ENCODE measurements at places on chromosomes 6 and 20. TPM values are rescaled to one million over a fixed set of nuclear protein-coding genes. Genes with fewer than 3 reads are reported as not detected.

PLEKHG1 gene
- total RNA-seq, result 76.1 TPM

GRCh38 chr6:141467881-141468280 is 664.8 kb upstream of the GJE1 start:
- DNase-seq, result no peak

- DNase-seq, result no peak
Observed at GRCh38 chr6:11043961-11044711, at the start of gene ELOVL2. Gene ELOVL2 (minus strand): TSS chr6:11044305. CDS start chr6:11044230, 75 bp downstream.

GCNT2 gene
- total RNA-seq, result 12.4 TPM

- DNase-seq, result no peak
Observed at GRCh38 chr6:158825951-158826306, 6.8 kb upstream of the EZR start.

DNA sequence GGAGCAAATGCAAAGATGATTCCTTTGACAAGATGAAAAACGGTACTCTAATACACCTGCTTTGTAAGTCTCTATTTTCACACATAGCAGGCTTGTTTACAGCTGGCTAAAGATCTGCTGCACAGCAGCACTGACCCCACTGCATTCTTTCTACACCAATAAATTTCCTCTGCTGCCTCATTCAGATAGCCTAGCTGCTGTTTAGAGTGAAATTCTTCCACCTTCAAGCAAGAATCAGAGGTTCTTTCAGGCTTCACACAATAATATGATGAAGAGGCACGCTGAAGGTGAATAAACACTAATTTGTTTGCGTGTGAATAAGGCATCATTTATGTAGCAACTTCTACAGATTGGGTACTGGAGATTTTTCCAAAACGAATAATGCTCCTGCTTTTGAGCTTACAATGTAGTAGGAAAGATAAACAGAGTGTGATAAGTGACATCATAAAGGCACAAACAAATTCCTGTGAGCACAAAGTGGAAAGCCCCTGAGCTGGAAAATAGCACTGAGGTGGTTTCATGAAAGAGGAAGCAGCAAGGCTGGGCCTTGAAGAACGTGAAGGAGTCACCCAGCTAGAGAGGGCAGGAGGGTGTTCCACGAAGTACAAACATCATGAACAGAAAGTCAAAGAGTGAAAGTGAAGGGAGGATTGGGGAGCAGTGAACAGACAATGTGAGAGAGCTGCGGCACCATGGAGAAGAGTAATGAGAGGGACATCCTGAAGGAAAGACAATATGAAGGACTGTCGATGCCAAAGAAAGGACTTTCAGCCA is 543.4 kb downstream of the CD83 start:
- DNase-seq, result peak; percentile 77

- DNase-seq, result no peak
Observed at GRCh38 chr20:51418137-51418529, 124.4 kb downstream of the NFATC2 start.

DNA sequence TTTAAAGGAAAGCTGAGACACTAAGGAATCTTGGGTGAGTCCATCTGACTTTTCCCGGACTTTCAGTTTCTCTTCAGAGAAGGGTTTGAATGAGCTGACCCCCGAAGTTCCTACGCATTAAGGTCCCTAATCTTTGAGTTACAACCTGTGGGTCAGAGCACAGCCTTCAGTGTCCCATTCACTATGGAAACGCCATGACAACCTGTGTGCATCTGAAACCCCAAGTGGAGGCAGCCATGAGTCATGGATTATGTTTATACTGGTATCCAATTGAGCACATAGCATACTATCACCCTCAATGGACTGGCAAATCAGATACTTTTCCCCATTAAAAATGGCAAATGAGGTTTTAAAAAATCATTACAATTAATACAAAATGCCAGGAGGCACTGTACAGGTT is 11.4 kb downstream of the MYLK4 start:
- DNase-seq, result no peak

DSTN gene
- total RNA-seq, result 120 TPM

C2 gene
- total RNA-seq, result 24.8 TPM

SRC gene
- total RNA-seq, result 85.8 TPM

GRCh38 chr6:150382171-150382570 is 13.4 kb downstream of the IYD start:
- DNase-seq, result no peak
